ENCODE measurements at places on chromosomes 5 and 9.

DNA sequence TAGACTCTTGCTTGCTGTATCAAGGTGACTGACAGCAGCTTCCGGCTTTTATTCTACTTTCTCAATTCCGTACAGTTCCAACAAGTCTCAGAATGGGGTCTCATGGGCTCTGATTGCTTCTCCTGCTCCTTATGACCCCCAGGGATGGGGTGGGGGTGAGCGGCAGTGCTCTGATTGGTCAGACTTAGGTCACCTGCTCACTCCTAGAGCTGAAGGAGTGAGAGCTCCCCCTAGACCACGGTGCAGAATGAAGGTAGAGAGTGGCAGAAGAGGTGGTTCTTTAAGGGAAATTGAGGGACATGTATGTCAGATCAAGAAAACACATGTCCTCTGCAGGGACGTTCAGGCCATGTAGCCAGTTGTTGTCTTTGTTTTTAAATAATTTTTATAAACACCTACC is 115.2 kb downstream of the C9orf152 start:
- no peak for DNase-seq

GRCh38 chr9:110340306-110340705 is 2.6 kb upstream of the TXNDC8 start:
- DNase-seq = no peak

- no peak for DNase-seq
Observed at GRCh38 chr5:111857623-111858022, 100.6 kb upstream of the NREP start.

- no peak for DNase-seq
Observed at GRCh38 chr9:127102176-127102575, 20.3 kb downstream of the ANGPTL2 start.

GRCh38 chr5:141941307-141941706 is 16.7 kb downstream of the PCDH12 start:
- DNase-seq = no peak

GRCh38 chr9:28050046-28050445 is 476.8 kb upstream of the C9orf72 start:
- no peak for DNase-seq

DNA sequence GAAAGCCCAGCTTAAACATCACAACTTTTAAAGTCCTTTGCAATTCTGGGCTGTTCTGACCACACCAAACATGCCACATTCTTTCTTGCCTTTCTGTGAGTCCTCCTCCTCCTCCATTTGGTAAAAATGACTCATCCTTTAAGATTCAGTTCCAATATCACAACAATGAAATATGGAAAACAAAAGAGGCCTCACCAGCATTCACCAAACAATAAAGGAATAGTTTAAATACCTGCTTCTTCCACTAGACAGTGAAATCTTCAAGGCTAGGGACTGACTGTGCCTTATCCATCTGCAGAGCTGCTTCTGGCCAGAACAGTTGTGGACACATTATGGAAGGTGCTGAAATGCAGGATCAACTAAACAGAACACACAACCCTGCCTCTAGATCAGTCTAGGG is 36.0 kb downstream of the NR6A1 start:
- DNase-seq = no peak

DNA sequence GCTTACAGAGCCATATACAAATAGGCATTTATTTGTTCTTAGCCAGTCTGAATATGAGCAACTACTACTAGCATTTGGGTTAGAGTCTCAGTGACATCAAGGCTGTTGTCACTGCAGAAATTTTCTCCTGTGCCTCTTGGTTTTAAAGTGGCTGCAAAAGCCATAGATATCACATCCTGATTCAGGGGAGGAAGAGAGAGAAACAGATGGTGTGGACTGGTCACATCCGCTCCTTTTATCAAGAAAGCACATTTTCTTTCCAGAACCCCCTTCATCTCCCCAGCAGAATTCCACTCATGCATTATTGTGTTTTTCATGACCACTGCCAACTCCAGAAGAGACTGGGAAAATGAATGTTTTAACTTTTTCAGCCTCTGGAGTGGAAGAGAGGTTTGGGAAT is 69.8 kb downstream of the PTTG1 start:
- DNase-seq = no peak

GRCh38 chr9:22682536-22682935 is 235.9 kb downstream of the DMRTA1 start:
- no peak for DNase-seq

- no peak for DNase-seq
Observed at GRCh38 chr5:134590992-134591659, 41.5 kb downstream of the SAR1B start.

DNA sequence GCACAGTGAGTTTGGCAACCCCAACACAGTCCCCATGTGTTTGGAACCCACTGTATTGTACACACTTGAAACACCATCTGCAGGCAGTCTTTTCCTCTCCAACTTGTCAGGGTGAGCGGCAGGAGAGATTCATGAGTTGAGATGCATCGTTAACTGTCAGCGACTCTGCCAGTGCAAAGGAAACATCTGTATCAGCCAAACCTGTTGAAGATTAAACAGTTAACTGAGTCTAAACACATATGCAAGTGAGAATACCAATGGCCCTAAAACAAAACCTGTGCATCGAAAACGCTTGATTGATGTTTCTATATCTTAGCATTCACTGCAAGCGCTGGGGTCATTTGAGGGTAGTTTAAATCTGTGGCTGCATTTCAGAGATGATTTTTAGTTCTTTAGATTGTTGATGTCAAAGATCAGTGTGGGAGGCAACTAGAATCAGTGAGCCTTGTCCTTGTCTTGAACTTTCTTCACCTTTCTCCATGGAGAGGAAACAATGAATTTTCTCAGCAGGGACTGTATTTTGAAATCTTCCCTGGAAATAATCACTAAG is 41.3 kb upstream of the PAM start:
- DNase-seq = no peak

DNA sequence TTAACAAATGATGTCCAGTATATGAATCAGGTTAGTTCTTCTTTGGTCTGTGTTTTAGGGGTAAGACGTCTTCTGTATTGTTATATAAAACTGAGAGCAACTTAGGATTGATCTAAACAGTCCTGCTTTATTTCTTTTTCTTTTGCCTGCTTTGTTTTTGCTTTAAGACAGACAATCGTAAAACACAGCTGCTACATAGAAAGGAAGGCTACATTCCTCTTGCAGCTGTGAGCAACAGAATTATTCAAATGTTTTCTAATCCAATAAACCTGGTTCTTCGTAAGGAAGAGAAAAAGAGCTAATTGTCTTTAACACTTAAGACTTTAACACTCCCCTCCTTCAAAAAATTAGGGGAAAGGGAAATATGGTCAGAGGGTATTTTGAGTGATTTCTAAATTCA is 14.6 kb downstream of the FGF1 start:
- no peak for DNase-seq

GRCh38 chr9:72048850-72049249 is 11.6 kb downstream of the C9orf57 start:
- no peak for DNase-seq

GRCh38 chr9:71740199-71740598 is 28.1 kb downstream of the CEMIP2 start:
- no peak for DNase-seq

- no peak for DNase-seq
Observed at GRCh38 chr5:43215073-43215631, 23.1 kb downstream of the NIM1K start.

GRCh38 chr5:16792598-16793275 is 143.4 kb downstream of the MYO10 start:
- no peak for DNase-seq

DNA sequence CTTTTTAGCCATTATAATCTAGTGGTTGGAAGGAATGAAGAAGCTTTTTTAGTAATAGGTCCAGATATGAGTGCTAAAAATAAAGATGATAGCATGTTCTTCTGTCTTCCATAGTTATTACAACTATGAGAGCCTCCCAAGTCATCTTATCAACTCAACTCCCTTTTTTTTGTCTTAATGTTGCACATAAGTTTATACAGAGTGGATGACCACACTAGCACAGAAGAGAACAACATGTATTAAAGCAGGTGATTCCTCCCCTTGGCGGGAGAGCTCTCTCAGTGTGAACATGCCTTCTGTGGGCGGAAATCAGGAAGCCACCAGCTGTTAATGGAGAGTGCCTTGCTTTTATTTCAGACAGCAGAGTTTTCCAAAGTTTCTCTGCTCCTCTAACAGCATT is 40.1 kb upstream of the STX17 start:
- no peak for DNase-seq

DNA sequence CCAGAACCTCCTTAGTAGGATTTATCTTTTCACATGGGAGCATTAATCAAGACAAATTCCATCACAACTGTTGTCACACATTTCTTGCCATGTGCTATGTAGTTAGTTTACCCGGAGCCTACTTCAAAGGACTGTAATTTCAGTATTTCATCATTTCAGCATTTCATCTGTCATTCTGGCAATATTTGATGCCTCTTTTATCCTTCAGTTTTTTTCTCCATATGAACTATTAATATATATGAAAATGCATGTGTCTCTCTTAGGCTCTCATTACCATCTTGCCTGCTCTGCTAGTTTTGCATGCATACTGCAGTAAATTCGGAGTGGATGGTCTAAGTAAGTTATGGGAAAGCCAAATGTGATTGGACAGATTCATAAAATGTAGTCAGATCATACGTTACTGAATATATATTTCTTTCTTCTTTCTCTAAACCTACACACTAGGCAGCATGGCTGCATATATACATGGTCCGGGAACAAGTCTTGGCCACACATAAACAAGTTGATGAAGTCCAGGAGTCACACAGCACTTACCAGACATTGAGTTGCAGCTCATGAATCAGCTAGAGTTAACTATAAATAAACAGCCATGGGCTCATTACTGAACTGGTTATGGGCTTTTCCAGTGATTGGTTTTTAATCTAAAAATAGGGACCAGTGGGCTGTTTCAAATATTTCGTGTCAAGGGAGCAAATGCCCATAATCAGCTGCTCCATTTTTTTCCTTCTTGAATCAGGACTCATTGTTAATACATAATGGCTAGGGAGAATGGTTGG is 46.6 kb downstream of the SPATA31D1 start:
- no peak for DNase-seq

GRCh38 chr5:105503950-105504349 is 1941.4 kb upstream of the NUDT12 start:
- no peak for DNase-seq

GRCh38 chr9:116555119-116555518 is 132.0 kb upstream of the TRIM32 start:
- no peak for DNase-seq

DNA sequence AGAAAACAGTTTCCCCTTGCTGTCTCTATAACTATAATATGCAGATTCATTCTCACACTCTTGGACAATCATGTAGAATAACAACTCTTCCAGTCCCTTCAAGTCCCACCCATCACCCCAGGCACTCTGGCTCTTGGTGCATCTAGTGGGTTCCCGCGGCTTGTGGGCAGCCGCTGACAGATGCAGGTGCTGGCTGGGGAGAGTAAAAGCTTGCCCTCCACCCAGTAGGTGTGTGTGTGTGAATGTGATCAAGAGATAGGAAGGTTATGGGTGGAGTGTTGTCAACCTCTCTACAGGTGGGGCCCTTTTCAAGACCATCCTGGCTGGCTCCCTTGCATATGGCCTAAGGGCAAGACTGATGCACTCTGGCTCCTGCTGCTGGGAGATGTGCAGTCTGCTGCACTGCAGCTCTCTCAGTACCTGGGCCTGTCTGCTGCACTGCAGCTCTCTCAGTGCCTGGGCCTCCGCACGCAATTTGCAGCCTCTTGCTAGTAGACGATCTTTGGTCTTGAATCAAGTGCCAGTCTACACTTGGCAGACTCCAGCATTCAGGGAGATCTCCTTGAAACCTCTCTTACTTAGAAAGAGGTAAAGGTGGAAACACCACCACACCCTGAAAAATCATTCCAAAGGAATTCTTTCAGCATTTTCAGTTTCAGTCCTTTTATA is 189.7 kb upstream of the GDNF start:
- DNase-seq = no peak

DNA sequence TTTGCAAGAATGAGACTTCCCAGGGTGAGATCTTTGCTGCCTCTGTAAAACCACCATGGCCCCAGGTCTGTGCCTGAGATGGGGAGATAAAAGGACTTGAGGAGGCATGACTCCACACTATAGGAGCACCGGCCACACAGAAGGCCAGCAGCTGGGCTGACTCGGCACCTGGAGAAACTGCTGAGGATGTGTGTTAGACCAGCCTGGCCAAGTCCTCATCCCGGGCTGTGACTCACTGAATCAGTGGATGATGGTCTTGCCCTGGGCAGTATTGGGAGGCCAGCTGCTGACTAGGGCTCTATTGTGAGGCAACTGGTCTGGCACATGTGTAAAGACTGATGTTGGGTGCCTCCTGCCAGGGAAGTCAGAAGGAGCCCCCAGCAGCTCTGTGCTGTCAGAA is 286.2 kb downstream of the ACTL7B start:
- DNase-seq = no peak

DNA sequence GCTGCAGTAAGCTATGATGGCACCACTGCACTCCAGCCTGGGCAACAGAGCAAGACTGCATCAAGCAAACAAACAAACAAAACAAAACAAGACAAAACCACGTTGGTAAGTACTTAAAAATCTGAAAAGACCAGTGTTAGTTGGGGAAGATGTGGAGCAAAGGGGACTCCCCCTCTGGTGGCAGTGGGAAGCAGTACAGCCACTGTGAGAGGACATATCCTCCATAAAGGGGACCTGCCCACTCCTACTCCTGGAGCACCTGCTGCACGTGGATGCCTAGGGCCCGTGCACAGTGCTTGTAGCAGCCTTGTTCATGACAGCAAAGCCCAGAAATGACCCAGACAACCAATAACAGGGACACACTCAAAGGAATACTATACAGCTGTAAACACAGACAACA is 17.0 kb upstream of the IPPK start:
- DNase-seq = no peak

GRCh38 chr5:10666531-10667299 is 94.3 kb downstream of the DAP start:
- DNase-seq = no peak

DNA sequence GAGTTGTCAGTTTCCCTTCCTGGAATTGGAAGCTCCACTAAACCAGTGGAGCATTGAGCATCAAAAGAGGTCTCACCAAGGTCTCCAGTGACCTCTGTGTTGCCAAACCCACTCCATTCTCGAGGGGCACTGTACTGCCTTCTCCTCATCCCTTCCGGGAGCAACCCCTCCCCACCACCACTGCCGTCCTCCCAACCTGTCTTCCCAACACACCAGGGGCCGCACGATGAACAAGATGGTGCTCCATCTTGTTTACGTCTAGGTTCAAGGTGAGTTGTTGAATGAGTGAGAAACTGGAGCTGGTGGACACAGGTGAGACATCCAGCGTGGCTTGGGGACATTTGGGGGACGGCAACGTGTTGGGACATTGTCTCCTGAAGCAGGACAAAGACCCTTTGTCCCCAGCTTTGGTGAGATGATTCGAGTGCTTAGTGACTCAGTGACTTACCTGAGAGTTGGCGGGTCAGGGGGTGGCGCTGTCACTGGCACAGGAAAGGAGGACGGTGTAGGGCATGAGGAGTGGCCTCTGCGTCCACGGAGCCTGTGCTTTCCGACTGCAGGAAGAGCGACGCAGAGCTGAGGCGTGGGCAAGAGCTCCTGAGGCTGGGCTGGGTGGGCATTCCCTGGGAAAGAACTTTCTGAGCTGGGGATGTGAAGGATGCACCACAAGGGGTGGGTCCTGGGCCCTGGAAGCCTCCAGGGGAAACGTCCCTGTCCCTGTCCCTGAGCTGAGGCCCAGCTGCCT is 44.8 kb upstream of the RNU6ATAC start:
- DNase-seq = no peak

GRCh38 chr5:159128070-159128541 is 28.4 kb upstream of the EBF1 start:
- DNase-seq = no peak
